Osteoblast (primary cell): ENCODE measurements at places on chromosomes 3 and 15. TPM values are rescaled to one million over a fixed set of nuclear protein-coding genes. Genes with fewer than 3 reads are reported as not detected.

DNA sequence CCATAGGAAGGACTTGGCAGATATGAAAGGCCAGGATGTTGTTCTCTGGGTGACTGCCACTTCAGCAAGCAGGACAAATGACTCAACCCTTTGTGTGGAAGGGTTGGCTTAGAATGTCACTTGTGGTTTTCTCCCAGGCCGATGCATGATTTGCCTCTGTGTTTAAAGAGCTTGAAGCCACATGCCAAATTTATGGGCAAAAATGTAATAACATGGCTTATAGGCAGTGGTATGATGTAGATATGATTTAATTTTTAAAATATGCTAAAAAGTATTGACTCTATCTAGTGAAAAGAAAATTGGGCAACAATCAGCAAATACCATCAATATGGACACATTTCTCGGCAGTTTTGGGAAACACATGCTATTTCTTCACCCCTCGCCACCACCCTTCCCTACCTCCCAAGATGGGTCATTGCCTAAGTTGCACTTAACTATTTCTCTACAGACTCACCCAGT lies 114.6 kb downstream of the CYP19A1 start:
- peak; percentile 85 for DNase-seq

DNA sequence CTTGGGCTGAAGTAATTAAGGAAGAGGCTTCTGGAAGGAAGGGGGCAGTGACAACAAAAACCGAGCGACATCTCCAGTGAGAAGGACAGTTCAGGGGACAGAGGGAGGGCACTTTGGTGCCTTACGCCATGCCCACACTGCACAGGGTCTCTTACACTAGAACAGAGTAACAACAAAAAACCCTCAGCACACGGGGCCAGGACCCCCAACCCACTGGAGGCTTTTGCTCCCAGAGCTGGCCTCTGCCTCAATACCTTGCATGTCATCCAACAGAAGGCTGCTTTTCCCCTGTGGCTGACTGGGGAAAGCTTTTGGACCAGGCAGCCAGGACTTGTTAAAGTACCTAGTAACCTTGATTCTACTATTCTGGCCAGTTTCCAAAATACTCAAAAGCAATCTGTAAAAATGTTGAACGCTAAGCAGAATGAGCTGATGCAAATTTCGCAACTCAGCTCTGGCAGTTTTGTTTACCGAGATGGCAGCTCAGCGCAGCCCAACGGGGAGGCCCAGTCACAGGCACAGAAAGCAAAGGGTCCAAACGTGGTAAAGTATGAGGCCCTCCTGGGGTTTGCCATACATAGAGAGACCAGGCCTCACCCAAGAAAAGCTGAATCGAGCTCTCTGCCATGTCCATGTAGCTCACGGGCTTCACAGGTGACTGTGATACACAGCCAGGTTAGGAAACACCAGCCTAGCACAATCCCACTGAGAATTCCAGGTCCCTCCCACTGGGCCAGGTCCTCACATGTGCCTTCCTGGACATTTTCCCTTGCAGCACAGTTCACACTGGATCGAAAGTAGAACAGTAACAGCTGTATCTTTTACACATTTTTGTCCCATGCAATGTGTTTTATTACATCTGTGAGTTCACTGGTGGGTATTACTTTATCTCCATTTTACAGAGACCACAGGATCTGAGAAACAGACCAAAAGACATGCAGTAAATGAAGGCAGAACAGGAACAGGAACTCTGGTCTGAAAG lies 6.0 kb downstream of the CHCHD4 start:
- no peak for DNase-seq

DNA sequence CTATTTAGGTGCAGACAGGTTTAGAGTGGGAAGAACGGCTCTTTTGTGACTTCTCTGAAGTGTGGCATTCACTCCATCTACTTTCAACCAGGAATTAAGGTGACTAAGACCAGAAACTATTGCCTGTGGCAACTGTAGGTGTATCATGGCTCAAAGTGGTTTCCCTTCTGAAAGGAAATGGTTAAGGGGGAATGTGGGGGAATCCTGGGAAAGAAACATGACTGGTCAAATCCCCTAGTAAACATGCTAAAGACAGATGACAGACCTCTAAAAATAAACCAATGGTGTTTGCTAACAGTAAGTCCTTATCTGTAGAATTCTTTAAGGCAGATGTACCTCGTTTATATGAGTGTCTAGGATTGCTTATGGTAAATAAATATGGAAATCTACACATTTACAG lies 56.9 kb downstream of the MEGF11 start:
- DNase-seq = peak; percentile 50

- peak; percentile 3 for DNase-seq
Observed at GRCh38 chr3:117463276-117464115, 753.9 kb downstream of the TUSC7 start.

- peak; percentile 93 for DNase-seq
Observed at GRCh38 chr15:33788906-33789540, 179.3 kb upstream of the CHRM5 start.

GRCh38 chr3:158167737-158168557 lies 58.1 kb downstream of the RSRC1 start:
- DNase-seq = peak; percentile 58

DNA sequence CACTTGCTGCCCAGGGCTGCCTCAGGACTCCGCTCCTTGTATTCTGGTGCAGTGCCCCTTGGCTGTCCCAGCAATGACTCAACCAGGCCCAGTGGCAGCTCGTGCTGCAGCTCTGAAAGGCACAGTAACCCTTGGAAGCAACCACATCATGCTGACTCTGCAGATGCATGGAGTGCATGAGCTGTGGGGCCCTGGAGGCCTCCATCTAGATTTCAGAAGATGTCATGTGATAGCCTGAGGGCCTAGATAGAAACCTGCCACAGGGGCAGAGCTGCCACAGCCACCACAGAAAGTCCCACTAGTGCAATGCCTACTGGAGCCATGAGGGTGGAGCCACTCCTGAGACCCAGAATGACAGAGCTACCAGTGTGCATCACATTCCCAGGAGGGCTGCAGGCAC lies 117.1 kb upstream of the SMAD3 start:
- no peak for DNase-seq

DNA sequence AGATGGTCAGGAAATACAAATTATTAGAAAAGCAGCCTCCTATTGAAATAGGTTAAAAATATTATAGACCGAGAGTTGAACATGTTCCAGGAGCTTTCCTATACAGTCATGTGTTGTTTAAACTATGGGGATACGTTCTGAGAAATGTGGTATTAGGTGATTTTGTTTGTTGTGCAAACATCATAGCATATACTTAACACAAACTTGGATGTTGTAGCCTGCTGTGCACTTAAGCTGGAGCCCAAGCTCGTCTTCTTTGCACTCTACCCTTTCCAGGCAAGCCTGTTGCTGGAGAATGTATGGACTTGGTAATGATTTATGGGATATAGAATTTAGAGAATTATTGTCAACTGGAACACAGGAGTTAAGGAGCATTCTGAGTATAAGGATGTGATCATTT lies 140.2 kb downstream of the AKAP13 start:
- DNase-seq = no peak

- no peak for DNase-seq
Observed at GRCh38 chr15:33720952-33721351, 247.3 kb upstream of the CHRM5 start.

GRCh38 chr15:31489281-31489680 lies 162.6 kb downstream of the KLF13 start:
- no peak for DNase-seq

DNA sequence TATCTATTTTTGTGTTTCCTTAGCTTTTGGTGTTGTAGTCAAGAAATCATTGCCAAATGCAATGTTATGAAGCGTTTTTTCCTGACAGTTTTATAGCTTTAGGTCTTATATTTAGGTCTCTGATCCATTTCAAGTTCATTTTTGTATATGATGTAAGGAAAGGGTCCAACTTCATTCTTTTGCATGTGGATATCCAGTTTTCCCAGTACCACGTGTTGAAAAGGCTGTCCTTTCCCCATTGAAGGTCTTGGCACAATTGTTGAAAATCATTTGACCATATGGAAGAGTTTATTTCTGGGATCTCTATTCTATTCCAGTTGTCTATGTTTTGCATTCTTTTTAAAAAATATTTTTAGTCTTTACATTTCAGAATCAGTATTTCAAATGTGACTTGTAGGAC lies 14.6 kb upstream of the SNRPN start:
- no peak for DNase-seq

GRCh38 chr3:1404270-1404962 lies 311.6 kb downstream of the CNTN6 start:
- DNase-seq = no peak

DNA sequence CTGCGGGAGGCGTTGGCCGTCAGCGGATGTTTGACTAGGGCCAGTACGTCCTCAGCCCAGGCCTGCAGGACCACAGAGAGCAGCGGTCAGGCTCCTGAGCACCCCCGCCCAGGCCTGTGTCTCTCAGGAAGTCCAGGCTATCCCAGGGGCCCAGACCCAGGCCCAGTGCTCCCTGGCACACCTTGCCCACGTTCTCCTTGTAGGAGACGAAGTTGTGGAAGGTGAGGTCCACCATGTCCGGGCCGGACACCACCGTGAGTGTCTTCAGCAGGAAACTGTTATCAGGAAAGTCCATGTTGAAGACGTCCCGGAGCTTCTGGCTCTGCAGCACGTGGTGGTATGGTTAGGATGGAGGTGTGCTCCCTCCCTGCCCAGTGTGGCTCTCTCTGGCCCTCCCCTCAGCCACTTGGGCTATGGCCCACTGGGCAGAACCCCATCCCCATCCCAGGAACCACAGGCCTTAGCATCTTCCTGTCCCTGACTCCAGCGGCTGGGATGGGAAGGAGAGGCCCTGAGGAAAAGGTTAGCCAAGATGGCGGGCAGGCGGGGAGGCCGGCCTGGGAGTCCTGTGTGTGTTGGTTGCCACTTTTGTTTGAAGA lies 5.3 kb downstream of the PLCB2 start:
- DNase-seq = no peak

- no peak for DNase-seq
Observed at GRCh38 chr3:60759439-60759838, 491.8 kb downstream of the FHIT start.

GRCh38 chr3:196670339-196670738 lies 30.8 kb downstream of the NRROS start:
- DNase-seq = peak; percentile 67

DNA sequence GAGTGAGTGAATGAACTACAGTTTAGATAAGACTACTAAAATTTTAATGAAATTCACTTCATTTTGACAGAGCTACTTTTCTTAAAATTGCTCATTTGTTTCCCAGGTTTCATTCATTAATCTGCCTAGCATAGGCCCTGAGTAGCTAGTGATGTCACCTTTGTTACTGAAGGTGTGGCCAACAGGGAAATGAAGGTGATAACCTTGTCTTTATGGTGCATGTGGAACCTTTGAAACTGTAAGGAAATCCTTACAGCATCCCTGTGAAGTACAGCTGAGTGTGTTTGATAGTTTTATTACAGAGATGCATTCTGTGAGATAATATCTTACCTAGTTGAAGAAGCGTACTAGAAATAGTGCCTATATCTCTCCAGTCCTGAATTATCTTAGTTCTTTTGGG lies 112.9 kb downstream of the AKAP13 start:
- no peak for DNase-seq

- peak; percentile 92 for DNase-seq
Observed at GRCh38 chr3:57169872-57170623, 4.9 kb upstream of the IL17RD start.

DNA sequence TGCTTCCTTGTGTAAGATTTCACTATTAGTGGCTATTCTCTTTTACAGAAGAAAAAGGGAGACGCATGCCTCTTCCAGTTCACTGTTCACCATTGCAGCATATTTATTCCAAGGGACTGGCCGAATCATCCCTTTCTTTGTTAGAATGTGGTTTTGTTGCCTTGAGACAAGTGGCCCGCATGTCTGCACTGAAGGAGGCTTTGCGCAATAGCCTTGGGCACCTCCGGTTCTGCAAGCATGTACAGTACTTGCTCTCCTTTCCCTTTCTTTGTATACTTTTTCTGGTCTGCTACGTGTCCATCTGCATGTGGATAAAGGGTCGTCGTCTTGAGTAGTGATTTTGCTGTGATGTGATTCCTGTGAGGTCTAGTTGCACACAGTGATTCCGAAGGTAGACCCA lies 43.0 kb downstream of the FLNB start:
- peak; percentile 43 for DNase-seq

- DNase-seq = no peak
Observed at GRCh38 chr15:83063551-83063950, 3.5 kb downstream of the BTBD1 start.

DNA sequence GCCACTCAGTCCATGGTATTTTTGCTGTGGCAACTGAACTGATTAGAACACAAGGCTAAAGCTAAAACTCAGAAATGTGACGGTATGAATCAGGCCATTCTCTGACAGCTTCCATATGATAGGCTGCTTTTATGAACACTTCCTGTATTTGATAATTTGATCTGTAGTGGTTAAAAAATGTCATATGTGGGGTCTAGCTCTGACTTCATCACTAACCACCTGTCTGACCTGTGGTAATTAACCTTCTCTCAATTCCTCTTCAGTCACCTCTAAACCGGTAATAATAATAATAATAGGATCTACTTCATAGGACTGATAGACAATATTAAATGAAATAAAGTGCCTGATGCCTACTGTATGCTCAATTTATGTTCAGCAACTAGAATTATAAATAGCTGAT lies 223.2 kb downstream of the MBNL1 start:
- DNase-seq = no peak

GRCh38 chr3:29311795-29312194 lies 30.9 kb downstream of the RBMS3 start:
- DNase-seq = no peak

DNA sequence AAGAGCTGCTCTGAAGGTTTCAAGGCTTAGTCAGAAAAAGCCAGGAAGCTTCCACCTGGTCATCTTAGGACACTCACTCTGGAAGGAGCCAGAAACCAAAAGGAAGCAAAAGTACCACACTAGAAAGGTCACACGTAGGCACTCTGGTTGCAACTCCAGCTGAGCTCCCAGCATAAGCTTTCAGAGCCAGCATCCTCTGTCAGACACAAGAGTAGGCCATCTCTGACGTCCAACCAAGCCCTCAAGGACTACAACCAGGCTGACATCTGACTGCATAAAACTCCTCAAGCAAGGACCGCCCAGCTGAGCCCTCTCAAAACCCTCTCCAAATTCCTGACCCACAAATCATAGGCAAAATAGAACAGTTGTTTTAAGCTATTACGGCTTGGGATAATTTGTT lies 12.8 kb downstream of the SH3BP5 start:
- peak; percentile 90 for DNase-seq

- DNase-seq = no peak
Observed at GRCh38 chr15:29268706-29269484, 727 bp downstream of the NSMCE3 start.

DNA sequence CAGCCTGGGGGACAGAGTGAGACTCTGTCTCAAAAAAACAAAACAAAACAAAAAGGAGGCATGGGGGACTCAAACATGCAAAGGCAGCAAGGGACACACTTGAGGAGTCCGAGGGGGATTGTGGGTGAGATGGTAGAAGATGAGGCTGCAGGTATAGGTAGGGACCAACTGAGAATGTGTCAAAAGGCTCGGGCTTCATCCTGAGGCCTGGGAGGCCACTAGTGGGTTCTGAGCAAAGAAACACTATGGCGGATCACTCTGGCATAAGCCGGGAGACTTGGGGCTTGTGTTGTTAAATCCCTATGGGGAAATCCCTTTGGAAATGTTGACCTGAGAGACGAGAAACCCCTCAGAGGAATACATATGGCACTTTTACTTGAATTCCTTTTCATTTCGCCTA lies 21.2 kb downstream of the ZNF710 start:
- no peak for DNase-seq

Gene IQCF5
- not detected in 2 replicates for total RNA-seq

Gene MOBP
- not detected in 2 replicates for total RNA-seq

Gene UACA
- total RNA-seq = 158 and 161 TPM in 2 replicates

Gene AMT
- 1.1 and 1.2 TPM in 2 replicates for total RNA-seq
